ENCODE measurements at places on chromosomes 5 and 9.
A peak's percentile ranks its signal among the peaks of the same experiment; 100 is the strongest.

DNA sequence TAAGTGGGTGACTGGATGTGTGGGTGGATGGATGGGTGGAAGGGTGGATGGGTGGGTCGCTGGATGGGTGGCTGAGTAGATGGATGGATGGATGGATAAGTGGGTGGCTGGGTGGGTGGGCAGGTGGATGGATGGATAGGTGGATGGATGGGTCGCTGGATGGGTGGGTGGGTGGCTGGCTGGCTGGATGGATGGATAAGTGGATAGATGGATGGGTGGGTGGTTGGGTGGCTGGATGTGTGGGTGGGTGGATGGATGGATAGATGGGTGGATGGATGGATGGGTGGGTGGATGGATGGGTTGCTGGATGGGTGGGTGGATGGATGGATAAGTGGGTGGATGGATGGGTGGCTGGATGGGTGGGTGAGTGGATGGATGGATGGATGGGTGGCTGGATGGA is 27.3 kb upstream of the CEP72 start:
- no peak for DNase-seq

- DNase-seq, result no peak
Measured at GRCh38 chr9:137988051-137988450, 110.5 kb downstream of the CACNA1B start.

- DNase-seq, result no peak
Measured at GRCh38 chr5:107469485-107470294, 201.0 kb downstream of the EFNA5 start.

DNA sequence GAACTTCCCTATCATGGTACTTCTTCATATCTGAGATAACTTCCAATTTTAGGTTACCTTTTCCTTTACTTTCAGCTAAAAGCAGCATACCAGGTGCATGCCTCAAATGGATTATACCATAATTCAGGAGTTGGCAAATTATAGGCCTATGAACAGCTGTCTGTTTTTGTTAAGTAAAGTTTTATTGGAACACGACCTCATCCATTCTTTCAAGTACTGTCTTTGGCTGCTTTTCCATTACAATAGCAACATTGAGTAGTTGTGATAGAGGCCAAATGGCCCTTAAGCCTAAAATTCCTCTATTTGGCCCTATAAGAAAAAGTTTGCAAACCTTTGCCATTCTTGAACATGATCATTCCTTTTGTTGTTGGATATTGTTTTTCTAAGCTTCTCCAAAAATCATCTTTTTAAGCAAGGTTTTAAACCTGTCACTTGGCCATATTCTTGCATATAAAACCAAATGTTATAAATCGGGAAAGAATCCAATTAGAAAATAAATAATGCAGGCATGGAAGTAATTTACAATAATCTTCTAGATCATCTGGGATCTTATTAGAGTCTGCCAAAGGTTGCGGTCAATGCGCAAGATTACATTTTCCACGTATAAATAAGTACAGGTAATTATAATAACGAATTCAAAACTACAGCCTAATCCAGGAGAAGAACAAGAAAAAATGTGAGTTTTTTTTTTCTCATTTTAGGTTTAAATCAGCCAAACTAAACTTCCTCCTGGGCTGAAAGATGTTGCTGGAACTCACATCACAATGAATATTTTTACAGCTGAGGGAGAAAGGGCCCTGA is 226.5 kb upstream of the ANKRD55 start:
- DNase-seq, result no peak

DNA sequence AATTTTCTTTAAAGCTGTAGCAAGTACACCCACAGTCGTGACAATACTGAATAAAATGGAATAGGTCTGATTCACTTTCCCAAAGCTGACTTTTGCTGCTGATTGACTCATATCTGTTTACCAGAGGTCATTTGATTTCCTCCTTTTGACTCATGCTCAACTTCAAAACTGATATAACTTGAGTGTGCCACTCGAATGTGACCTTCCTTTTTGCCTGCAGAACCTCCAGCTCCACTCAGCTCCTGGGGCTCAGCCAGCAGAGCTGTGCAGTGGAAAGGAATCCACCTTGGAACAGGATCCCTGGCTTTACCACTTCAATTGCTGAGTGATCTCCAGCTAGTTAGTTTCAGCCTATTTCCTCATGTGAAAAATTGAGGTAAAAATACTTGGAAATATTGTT is 84.1 kb downstream of the FEM1C start:
- no peak for DNase-seq

- peak; percentile 64 for DNase-seq
Measured at GRCh38 chr9:110255463-110256379, 586 bp downstream of the TXN start.

GRCh38 chr5:109394806-109395205 is 15.0 kb downstream of the PJA2 start:
- DNase-seq, result no peak

- DNase-seq, result peak; percentile 52
Measured at GRCh38 chr9:35729700-35730485, 2.1 kb downstream of the TLN1 start.

DNA sequence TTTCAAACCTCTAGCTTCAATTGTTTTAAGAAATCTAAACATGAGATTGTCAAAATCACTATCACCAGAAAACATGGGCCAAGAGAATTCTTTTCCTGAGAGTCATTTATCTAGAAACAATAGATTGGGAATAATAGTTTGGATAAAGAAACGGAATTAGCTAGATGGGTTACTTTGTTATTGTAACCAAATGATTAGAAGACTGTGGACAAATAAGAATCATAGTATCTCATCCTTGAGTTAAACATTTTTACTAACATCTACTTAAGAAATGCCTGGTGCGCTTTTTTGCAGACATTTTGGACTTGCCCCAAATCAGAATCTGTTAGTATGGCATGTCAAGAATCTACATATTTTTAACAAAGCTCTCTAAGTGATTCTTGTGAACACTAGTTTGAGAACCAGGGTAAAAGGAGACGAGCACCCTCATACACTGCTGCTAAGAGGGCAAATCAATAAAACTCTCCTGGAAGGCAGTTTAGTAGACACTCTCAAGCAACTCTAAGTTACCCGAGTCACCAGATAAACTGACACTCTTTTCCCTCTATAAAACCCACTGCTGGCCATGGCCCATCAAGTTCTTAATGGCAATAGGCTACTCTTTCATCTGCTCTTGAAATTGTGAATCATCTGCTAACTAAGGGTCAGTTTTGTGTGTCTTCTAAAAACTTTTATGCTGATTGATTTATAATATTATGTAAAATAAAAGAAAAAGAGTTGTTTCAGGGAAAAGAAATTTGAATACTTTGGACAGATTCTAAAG is 39.1 kb downstream of the TPD52L3 start:
- no peak for DNase-seq

DNA sequence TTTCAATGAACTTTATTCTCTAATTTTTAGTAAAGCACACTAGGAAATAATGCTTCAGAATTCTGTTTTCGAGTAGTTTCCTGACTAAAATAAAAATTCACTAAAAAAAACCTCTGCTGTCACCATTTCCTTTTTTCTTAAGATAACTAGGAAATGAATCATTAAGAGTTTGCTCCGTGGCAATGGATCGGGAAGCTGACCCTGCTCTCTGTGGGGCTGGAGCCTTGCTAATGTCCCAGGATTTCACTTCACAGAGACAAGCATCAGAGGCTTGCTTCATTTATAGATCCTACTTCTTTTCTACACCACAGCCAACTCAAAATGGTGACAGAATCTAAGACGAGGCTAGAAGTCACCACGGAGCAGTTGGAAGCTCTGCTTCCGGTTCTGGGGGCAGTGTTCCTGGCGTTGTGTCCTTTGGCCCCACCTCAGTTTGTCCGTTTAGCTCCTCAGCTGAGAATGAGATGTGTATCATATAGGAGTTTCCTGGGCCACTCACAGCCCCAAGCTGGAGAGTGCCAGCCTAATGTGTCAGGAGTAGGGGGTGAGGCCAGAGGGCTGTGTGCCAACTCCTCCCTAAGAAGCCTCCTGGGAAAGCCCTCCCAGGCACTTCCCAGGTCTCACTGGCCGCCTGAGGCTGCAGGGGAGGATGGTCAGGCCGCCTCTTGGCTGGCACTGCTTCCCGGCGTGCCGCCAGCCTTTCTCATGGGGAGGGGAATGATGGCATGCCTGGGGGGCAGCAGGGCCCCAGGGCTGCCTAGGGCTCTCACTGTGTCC is 19.6 kb downstream of the TENT4A start:
- no peak for DNase-seq

- no peak for DNase-seq
Measured at GRCh38 chr5:154202379-154203260, 12.1 kb downstream of the GALNT10 start.

DNA sequence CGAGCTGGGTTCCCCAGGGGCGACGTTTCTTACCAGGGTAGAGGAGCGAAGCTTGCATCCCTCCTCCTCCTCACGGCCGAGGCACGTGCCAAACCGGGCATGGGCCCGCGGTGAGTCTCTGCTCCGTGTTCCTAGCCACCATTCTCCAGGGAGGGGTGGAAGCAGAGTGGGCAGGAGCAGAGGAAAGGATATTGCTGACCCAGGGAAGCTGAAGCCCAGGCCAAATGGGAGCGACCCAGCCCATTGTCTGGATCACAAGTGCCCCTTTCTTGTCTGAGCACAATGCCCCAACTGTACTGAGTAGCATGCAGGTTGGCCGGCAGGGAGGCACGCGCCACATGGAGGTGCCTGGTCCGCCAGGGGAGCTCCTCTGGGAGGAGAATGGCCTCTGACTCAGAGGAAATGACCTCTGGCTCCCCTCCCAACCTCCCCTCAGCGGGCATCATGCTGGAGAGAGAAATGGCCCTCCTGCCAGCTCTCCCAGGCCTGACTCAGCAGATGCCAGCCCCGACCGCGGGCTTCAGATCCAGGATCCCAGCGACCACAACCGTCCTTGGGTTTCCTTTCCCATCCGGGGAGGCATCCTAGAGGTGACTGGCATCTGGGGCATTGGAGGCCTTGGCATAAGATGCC is 1.1 kb downstream of the PRR7 start:
- DNase-seq, result peak; percentile 81

DNA sequence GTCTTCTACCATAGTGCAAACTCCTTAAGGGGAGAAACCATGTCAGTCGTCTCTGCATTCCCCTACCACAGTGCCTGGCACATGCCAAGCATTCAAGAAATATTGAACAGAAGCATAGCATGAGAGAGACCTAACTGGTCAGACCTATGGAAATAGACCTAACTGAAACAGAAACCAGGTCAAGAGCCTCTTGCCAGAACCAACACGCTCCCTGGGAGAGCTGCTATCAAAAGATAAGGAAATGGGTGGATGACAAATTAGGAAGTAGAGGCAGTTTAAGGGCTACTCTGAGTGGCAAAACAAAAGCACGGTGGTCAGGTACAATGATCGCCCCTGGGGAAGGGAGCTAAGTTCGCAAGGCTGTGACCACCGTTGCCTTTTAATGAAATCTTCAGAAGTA is 66.0 kb upstream of the SMIM15 start:
- no peak for DNase-seq

- no peak for DNase-seq
Measured at GRCh38 chr5:85077581-85077980, 692.9 kb upstream of the EDIL3 start.

GRCh38 chr5:5374009-5374715 is 48.3 kb upstream of the ICE1 start:
- DNase-seq, result peak; percentile 26

GRCh38 chr5:124544366-124545055 is 201.9 kb downstream of the ZNF608 start:
- no peak for DNase-seq

GRCh38 chr5:72347801-72348308 is 27.7 kb downstream of the PTCD2 start:
- no peak for DNase-seq

All from SJCRH30 (cell line).